ENCODE measurements at places on chromosomes 2 and 18. TPM values are rescaled to one million over a fixed set of nuclear protein-coding genes. Genes with fewer than 3 reads are reported as not detected.

The NPHP1 gene
- 17.7 TPM for polyA plus RNA-seq

- DNase-seq = no peak
Observed at GRCh38 chr2:33021542-33022227, 74.9 kb downstream of the LTBP1 start.

- no peak for DNase-seq
Observed at GRCh38 chr2:131419441-131419840, 55.5 kb upstream of the RAB6D start.

GRCh38 chr2:86251840-86252266 lies 52.6 kb downstream of the MRPL35 start:
- DNase-seq = no peak

DNA sequence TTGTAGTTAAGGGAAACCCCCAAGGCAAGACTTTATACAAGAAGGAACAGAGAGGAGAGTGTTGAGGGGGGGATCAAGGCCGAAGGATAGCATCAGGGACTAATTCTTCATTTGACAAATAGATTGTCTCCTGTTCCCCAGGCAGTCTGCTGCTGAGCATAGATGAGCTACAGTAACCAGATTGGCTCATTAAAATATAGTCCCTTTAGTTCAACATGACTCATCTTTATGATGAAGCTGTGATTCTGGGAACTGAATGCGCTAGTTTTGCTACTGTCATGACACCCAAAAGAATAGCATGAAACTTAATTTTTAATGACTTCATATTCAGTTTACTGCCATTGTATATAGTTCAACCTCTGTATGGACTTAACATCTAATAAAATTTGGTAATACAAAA lies 35.5 kb downstream of the TMEFF2 start:
- DNase-seq = no peak
